ENCODE measurements at places on chromosomes 1 and 21. TPM values are rescaled to one million over a fixed set of nuclear protein-coding genes. Genes with fewer than 3 reads are reported as not detected.
A peak's percentile ranks its signal among the peaks of the same experiment; 100 is the strongest.

- DNase-seq: no peak
These were observed 12.0 kb upstream of the TTLL10 start for GRCh38 chr1:1161683-1162079.

Gene CHRM3
- 29.3 TPM for total RNA-seq

Gene HSD3B1
- total RNA-seq: not detected

- DNase-seq: no peak
These were observed 241.8 kb downstream of the TTLL7 start for GRCh38 chr1:83756984-83757717.

Gene CDC42BPA
- 17.5 TPM for total RNA-seq

DNA sequence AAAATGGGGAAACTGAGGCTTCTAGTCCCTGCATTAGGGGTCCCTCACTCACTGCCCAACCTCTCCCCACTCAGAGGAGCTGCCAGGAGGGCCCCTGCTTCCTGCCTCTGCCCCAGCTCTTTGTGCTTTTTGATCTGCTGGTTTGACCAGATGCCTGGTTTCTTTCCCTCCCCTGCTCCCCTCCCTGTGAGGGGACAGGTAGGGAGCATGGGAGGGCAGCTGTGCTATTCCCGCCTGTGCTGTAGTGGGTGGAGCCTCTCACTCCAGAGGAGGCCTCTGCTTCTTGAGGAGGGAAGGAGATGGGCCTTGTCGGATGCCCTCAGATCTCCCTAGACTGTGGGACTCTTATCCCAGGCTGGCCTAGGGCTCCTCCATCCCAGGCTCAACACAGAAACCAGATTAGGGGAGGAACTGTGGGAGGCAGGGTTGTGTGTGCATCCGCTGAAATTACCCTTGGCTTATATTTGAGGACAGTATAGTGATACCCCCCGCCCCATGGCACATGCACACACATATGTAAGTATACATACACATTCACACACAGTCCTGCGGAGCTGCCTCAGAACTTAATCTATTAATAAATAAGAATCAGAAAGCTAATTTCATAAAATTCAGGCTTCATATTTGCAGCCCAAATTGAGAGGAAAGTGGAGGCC lies 4.6 kb downstream of the BOLA1 start:
- DNase-seq: no peak

Gene WARS2
- total RNA-seq: 8.0 TPM

DNA sequence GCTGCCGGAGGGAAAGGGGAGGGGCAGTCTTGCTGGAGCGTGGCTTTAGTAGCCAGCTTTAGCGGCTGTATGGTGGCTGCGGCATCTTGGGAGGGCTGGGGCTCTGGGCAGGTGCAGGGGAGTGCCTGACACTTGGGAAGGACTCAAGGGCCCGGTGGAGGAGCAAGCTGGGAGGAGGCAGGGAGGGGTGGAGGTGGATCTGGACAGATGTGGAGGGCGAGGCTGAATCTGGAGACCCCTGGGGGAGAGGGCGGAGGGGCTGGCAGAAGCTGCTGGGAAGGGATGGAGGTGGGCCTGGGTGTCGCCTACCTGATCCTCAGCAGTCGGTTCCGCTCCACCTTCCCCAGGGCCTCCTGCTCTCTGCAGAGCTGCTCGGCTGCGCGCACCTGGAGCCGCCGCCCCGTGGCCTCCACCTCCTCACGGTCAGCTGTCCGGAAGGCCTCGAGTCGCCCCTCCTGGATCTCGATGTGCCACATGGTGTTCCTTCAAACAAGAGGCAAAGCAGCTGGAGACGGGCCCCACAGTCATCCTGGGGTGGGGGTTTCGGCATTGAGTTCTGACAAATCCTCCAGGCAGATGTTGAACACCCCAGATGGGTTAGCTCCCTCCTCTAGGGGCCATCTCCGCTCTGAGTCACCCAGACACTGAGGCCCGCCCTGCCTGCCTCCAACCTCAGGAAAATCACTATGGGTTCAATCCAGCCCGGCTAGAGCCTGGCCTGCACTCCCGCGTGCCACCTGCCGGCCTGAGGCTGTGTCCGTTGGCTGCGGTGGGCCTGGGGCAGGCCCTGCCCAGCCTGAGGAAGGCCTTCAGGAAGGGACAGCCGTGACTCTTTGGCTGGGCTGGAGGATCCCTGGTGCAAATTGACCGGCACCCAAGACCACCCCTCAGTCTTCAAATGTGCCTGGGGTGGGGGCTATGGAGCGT lies 29.6 kb downstream of the CFAP74 start:
- DNase-seq: no peak

DNA sequence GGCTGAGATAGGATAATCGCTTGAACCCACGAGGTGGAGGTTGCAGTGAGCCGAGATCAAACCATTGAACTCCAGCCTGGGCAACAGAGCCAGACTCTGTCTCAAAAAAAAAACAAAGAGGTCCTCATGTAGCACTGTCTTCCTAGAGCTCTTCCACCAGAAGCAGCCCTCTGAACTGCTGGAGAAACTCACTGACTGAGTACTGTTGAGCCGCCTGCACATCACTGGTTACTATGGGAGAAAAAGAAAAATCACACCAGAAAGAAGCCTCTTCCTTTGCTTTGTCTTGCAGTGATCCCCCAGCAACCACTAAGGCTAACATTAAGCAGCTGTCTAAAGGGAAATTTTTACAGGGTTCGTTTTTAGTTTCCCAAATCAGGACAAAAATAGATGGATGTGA lies 112.9 kb upstream of the LYPLAL1 start:
- no peak for DNase-seq

GRCh38 chr1:160750608-160751007 lies 11.6 kb downstream of the SLAMF7 start:
- DNase-seq: no peak

Gene LCK
- 0.90 TPM for total RNA-seq

DNA sequence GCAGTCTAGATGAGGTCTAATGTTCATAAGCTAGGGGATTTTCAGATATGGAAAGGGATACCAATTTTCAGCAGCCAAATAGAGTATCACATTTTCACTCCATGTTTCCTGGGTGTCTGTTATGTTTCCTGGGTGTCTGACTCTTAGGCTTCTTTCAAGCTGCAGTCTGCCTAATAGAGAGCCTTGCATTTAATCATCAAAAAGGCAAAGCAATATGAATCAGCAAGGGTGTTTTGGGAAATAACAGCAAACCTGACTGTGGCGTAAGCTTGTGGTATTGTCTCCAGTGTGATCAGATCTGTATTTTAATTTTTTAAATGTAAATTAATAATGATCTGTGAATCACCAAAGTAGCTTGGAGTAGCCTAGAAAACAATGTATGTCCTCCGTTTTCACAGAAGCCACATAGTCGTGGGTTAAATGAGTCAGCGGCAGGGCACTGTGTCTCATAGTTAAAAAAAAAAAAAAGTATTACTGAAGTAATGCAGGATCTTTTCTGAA lies 10.4 kb downstream of the LGALS8 start:
- no peak for DNase-seq

DNA sequence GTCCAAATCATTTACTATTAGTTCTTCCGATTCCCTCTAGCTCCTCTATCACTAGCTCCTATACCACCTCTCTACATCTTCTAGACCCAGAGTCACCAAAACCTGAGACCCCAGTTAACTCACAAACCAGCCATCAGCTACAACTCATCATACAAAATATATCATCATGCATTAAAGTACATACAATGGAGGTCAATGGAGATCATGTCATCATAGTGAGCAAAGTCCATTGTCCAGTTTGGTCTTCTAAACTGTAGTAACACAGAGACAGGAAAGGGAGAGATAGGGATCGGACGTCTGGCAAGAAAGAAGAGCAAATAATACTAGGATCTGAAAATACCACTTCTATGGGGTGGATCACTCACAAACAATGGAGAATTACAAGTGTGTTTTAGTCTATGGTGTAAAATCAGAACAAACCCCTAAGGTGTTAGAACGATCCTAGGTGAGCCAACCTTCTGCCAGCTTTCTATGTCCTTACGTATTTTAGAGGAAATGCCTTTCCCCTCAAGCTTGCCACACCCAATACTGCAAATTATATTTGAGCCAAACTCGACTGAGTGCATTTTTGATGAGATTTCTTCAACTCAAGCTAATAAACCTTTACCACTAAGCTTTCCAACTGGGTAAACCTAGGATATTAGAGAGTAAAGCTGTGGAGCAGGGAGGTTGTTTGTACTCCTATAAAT lies 3.9 kb downstream of the ADIPOR1 start:
- no peak for DNase-seq

Gene LCE1C
- not detected for total RNA-seq

Gene NR0B2
- total RNA-seq: 18.5 TPM

Gene IFI16
- total RNA-seq: 3.1 TPM

Gene CFHR3
- total RNA-seq: 0.09 TPM

Gene FAM43B
- 0.28 TPM for total RNA-seq

DNA sequence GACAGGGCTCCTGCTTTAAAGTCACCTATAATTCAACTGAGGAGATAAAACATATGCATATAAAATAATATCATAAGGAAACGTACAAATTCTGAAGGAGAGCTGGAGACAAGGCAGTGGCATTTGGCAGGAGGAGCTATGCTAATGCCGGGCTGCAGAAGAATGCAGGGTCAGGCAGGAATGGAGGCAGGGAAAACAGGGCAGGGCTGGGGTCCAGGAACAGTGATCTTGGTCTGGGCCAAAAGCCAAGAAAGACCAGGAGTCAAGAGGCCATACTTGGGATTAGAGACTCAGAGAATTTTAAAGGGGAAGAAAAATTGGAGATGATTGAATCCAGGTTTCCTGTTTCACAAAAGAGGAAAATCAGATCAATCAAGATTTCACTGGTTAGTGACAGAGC lies 20.0 kb upstream of the BRDT start:
- no peak for DNase-seq

DNA sequence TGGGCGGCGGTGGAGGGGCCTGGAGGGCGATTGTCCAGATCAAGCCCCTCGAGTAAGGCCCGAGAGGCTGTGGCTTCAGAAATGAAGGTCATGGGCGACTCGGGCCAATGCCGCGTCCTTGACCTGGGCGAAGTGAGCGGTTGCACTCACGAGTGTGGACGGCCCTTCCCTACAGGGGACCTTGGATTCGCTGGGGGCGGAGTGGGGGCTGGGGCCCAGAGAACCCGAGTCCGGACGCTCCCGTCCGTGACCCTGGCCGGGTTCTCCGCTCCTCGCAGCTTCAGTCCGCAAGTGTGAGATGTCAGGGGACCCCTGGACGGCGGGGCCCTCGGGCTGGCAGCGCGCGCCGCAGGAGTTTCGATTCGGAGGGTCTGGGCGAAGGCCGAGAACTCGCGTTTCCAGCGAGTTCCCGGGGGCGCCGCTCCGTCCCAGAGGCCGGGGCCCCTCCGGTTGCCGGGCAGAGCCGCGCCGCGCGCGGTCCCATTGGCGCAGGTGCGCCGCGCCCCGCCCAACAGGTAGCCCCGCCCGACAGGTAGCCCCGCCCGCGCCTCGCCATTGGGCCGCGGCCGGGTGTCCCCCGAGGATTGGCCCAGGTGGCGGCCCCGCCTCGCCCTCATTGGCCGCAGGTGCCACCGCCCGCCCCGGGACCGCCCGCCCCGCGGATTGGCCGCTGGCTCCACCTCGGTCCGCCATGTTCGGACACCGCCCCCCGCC lies at the start of gene PRKCZ:
PRKCZ (plus strand) TSS at position 694 of the 714 bp plus-strand sequence. CDS start 220 bp downstream, outside the sequence.
- DNase-seq: peak; percentile 99

DNA sequence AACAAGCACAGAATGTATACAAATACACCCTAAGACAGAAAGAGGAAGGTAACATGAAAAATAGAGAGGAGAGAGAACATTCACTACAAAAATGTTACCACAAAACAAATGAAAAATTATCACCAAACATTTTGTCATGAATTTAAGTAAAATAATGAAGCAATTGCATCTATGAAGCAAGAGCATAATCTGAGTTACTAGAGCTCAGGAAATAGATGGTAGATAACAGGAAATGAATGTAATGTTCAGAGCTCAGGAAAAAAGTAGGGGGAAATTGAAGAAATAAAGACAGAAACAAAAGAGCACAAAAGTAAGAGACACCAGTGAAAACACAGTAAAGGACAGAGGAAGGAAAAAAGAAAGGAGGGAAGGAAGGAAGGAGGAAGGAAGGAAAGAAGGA lies 19.4 kb downstream of the SEC16B start:
- no peak for DNase-seq

Gene ASPM
- 0.09 TPM for total RNA-seq

DNA sequence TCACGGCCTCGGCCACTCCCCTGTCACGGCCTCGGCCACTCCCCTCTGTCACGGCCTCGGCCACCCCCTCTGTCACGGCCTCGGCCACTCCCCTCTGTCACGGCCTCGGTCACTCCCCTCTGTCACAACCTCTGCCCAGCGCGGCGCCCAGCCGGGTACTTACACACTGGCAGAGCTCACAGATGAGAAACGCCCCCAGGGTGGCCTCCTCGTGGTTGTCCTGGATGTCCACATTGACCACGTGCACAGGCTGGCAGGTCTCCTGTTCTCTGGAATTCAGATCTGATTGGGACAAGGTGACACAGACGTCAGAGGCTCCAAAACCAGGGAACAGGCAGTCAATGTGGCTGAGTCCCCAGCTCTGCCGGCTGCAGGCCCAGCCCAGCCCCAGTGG lies 3.3 kb upstream of the TMEM240 start:
- DNase-seq: no peak

- DNase-seq: no peak
These were observed 146.4 kb upstream of the IVNS1ABP start for GRCh38 chr1:185463433-185463832.

Gene NTMT2
- total RNA-seq: not detected

- no peak for DNase-seq
These were observed 55.3 kb downstream of the RRAGC start for GRCh38 chr1:38804062-38804886.

- no peak for DNase-seq
These were observed 166.7 kb downstream of the ADGRL4 start for GRCh38 chr1:78839704-78840277.

Gene SPRR5
- total RNA-seq: not detected

Gene SDF4
- total RNA-seq: 70.9 TPM

DNA sequence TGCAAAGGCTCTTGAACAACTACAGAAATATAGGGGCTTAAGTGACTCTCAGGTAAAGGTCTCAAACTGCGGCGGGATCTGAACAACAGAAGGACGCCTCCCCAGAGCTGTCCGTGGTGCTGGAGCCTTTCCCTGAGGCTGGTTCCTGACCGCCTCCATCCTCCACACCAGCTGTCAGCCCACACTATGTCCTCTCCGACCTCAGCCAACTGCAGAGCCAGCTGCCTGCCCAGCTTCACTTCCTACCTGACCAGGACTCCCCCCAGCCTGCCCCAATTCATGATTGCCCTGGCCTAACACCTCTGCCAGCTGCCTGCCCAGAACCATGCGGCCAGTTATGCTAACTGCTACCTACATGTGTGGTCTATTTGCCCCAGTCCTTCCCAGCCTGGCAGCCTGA lies 63.6 kb upstream of the ZC3H12A start:
- no peak for DNase-seq

Gene KMO
- 0.84 TPM for total RNA-seq
